ENCODE measurements at places on chromosomes 16 and 17.

DNA sequence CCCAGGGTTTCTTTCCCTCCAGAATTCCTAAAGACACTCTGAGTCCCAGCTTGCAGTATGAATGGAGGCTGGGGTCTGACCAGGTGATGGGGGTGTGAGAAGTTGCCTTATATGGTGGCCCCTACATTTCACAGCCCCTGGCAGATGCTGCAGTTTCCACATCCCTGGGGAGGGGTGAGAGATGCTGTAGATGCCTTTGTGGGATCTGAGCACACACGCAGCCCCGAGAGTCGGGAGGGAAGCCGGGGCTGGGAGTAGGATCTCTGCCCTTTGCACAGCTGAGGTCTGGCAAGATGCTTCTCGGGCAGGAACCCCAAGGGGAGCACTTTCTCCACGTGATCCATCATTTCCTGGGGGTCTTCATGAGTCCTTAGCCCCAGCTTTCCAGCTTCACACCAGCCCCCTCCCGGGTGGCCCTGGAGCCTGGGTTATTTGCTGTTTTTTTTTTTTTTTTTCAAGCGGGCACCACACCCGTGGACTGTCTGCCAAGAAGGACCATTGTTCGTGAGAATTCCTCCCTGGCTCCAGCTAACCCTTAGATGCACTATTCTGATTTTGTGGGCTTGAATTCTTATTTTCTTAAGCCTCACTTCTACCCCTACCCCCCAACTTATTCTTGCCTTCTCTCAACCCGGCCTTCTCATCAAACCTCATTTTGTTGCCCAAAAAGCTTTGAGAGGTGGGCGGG is 50.6 kb downstream of the NTN1 start:
- no peak for DNase-seq

DNA sequence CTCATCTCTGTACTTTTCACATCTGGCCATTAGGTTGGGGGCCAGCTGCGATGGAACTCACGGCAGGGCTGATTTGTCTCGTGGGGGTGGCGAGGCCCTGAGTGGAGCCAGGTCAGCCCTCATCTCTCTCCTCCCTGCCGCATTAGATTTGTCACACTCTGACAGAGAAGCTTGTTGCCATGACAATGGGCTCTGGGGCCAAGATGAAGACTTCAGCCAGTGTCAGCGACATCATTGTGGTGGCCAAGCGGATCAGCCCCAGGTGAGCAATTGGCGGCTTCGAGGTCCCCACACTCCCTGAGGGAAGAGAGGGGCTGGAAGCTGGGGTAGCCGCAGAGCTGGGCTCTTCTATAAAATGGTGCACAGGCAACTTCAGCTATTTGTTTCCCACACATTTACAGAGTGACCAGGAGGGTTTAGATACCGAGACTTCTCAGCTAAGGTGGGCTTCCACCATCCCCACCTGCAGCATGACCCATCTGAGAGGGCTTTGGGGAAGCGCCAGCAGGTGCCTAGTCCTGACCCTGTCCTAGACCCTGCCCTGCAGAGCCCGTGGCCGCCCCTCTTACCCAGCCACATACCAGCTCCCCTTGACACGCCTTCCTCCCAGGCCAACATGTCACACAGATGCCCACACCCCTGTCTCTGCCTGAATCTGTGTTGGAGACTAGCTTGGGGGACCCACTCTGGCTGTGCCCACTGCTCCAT is 8.4 kb downstream of the TMEM98 start:
- DNase-seq, result no peak

DNA sequence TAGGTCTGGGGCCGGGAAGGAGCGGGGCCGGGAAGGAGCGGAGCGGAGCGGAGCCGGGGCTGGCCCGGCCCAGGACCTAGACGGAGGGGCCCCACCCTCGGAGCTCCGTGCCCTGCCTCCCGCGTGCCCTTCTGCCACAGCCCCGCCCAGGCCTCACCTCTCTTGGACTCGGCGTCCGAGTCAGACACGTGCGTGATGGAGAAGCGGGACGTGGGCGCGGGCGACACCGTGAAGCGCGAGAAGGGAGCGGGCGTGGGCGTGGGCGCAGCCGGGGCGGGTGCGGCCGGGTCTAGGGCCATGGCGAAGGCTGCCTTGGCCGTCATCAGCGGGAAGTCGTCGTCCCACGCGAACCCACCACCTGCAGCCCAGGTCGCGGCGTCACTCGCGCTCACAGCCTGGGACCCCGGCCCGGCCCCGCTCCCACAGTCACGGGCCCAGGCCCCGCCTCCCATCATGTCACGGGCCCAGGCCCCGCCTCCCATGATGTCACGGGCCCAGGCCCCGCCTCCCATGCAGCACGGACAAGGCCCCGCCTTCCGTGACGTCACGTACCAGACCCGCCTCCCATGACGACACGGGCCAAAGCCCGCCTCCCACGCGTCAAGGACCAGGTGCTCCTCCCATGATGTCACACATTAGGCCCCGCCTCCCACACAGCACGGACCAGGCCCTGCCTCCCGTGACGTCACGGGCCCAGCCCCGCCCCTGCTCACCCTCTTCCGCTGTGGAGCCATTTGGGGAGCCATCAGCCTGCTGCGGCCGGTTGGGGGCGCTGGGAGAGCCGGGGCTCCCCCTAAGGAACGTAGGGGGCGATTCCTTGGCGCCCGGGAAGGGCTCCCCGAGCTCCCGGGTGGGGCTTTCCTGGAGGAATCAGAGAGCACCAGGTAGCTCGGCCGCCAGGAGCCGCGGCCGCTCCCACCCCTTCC is 45.8 kb upstream of the PVALEF start:
- peak; percentile 97 for DNase-seq

GRCh38 chr17:73782641-73783381 is 138.6 kb upstream of the SDK2 start:
- DNase-seq, result no peak

- no peak for DNase-seq
These were observed 46.5 kb downstream of the TEX2 start for GRCh38 chr17:64216338-64217248.

DNA sequence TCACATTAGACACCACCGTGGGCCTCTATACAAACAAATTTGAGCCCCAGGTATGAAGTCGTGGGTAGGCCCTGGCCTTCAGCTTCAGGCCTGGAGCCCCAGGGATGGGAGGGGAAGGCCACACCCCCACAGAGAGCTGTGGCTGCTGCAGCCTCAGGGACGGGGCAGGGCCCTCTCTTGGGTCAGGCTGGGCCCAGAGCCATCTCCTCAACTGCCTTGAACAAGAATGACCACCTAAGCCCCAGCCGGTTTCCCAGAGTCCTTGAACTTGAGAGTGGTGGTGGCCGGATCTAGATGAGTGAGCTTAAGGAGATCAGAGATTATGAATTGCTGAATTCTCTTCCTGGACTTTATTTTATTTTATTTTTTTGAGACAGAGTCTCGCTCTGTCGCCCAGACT is 18.6 kb downstream of the SCNN1B start:
- DNase-seq, result no peak
